AG08395 (cell line): ENCODE measurements at places on chromosomes 7 and 10.

DNA sequence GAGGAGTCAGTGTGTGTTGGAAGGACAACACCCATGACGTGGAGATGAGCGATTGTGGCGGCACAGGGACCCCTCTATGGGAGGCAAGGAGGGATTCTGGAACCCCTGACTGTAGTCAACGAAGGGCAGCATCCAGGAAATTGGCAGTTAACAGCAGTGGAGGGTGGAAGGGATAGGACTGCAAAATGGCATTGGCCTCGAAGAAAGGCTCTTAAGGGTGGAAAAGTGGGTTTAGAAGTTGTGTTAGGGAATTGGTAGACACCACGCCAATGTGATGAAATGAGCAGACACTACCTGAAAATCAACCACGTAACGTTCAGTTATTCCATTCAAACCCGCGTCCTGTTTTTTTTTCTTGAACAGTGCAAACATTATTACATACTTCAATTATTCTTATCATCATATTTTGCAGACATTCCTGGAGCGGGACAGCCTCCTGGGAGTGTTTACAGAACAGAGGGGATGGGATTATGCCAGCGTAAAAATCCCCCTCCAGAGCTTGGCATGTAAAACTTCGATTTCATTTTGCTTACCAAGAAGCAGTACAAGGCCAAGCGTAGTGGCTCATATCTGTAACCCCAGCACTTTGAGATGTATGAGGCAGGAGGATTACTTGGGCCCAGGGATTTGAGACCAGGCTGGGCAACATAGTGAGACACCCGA lies 272.1 kb downstream of the WDR37 start:
- no peak for DNase-seq

- DNase-seq = no peak
Observed at GRCh38 chr10:75402486-75403143, 1.1 kb upstream of the ZNF503 start.

DNA sequence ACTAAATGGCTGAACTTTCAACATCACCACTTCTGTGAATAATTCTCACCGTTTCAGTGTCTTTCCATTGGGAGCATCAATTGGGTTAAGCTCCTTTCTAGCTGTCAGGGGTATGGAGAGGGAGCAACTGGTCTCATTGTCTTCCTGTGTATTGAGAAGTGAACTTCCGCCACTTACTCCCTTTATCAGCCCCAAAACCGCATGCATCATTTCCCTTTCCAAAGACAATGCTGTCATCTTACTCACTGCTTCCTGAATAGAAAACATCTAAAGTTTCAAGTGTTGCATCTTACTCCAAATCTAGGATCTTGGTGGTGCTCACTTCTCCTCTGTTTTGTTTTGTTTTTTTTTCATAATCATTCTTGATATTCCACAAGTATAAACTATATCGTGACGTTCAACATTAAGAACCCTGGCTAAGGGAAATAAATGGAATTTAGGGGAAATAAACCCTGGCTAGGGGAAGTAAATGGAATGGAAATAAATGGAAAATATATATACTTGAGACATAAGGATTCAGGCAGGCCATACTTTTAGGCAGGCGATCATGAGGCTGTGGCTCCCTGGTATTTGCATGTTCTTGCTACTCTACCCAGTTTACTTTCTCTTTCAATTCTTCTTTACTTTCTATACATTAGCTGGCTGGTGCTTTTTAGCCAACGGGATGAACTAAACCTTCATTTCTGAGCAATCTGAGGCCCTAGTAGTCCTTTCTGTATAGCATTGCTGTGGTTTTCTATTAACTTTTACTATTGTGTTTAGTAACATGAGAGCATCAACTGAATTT lies 371.9 kb downstream of the BMPER start:
- DNase-seq = no peak

GRCh38 chr7:4119848-4120247 lies 562.2 kb upstream of the FOXK1 start:
- DNase-seq = no peak

- DNase-seq = no peak
Observed at GRCh38 chr7:8594115-8594514, 160.7 kb downstream of the NXPH1 start.

DNA sequence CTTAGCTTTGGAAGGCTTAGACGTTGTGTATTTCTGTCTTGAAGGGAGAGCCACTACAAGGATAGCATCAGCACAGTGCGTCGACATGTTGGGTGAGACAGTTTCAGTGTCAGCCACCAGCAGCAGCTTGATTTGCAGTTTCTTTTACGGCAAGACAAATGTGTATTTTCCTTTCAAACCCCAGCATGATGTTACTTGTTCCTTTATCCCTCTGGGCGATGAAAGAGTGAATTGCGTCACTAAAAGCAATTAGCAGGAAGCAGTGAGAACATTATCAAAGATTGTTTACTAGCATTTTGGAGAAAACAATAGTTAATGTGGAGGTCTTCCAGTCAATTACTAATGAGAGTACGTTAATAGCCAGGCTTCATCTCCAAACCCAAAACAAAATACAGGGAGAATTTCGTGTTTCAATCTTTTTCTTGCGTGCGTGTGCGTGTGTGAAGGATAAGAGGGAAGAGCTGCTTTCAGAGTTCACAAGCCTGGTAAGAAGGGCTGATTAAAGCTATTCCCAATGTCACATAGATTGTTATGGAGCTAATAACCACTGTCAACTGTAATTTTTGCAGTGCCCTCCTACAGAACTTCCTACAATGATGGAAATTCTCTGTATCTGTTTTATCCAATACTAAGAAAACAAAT lies 157.1 kb upstream of the AOAH start:
- no peak for DNase-seq

GRCh38 chr10:49118430-49119074 lies 3.2 kb upstream of the VSTM4 start:
- no peak for DNase-seq
